Bronchial smooth muscle cell (primary cell): ENCODE measurements at places on chromosomes 1 and 21. TPM values are rescaled to one million over a fixed set of nuclear protein-coding genes. Genes with fewer than 3 reads are reported as not detected.

Gene C1orf50
- 3.1 and 4.1 TPM in 2 replicates for total RNA-seq

Gene UBXN10
- total RNA-seq = under 0.01 TPM in 1 of 2 replicates, not detected in the other

Gene RXRG
- total RNA-seq = 1.2 TPM in 1 of 2 replicates, not detected in the other

Gene ANGEL2
- total RNA-seq = 36.0 and 46.3 TPM in 2 replicates

Gene CFHR4
- total RNA-seq = not detected in 2 replicates

Gene SLC45A3
- 0.32 and 0.94 TPM in 2 replicates for total RNA-seq
